ENCODE measurements at places on chromosomes 7 and 10.
A peak's percentile ranks its signal among the peaks of the same experiment; 100 is the strongest.

GRCh38 chr7:151925446-151926335 lies 30.6 kb upstream of the GALNTL5 start:
- no peak for DNase-seq

- DNase-seq, result no peak
Measured at GRCh38 chr7:130831817-130832481, 97.9 kb upstream of the KLF14 start.

GRCh38 chr7:107816011-107816566 lies 13.1 kb upstream of the SLC26A3 start:
- DNase-seq, result no peak

- DNase-seq, result no peak
Measured at GRCh38 chr7:68559518-68559917, 1038.8 kb upstream of the AUTS2 start.

GRCh38 chr10:123743441-123744223 lies 77.5 kb downstream of the GPR26 start:
- DNase-seq, result no peak

DNA sequence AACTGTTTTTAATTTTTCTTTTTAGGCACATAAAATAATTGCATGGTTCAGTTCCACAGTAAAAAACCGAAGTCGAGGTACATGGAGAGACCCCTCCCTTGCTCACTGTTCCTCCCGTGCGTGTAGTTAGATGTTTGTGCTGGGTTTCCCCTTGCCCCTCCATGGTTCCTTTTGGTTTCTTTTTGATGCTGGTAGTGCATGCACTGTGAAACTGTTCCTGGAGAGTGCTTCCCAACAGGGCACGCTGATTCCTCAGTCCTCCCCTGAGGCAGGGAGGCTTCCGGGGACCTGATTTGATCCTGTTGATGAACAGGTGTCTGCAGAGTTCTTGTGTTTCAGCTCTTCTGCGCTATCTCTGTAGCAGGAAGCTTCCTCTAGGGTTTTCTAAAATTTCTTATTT lies 69.5 kb downstream of the ADCY1 start:
- no peak for DNase-seq

- peak; percentile 64 for DNase-seq
Measured at GRCh38 chr7:5677538-5678294, 103.7 kb downstream of the RNF216 start.

- no peak for DNase-seq
Measured at GRCh38 chr10:34489973-34490745, 324.9 kb downstream of the PARD3 start.

DNA sequence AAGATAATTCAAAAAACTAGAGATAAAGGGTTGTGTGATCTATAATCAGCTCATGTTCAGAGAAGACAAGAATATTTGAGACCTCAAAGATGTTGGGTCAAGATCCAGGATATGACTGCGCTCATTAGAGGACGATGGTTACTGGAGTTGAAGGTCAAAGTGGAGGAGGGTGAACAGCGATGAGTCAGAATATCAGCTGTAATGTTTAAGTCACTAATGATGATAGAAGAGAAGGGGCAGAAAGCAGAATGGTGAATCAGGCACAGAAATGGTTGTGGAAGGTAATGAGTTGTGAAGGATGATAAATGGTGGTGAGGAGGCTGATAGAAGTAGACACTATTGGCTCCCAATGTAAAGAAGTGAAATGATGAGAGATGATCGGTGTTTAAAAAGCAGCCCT lies 540.3 kb downstream of the INHBA start:
- no peak for DNase-seq

- DNase-seq, result no peak
Measured at GRCh38 chr7:30001998-30002397, 12.4 kb upstream of the SCRN1 start.

GRCh38 chr10:15363031-15363430 lies 8.1 kb downstream of the FAM171A1 start:
- no peak for DNase-seq

DNA sequence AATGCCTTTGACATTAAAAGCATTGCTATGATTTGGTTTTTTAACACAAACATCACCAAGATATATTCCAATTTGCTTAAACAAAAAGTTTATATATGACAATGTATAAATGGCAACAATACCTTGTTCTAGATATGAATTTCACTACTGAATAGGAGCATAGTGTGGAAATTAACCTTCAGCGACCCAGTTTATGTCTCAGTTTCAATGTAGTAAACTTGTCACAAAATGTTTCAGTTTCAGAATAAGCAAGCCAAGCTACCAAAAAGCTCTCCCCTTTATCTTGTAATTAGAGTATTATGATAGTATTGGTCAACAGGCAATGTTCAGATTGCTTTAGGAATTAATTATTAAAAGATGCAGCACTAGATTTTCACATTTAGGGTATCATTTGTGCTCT lies 99.6 kb upstream of the PCDH15 start:
- DNase-seq, result no peak

All from mesothelial cell of epicardium (in vitro differentiated cells).